ENCODE measurements at places on chromosomes 7 and 10.

- DNase-seq, result no peak
Measured at GRCh38 chr7:143256325-143256724, 6.9 kb upstream of the GSTK1 start.

- DNase-seq, result no peak
Measured at GRCh38 chr10:75662715-75663114, 231.3 kb downstream of the LRMDA start.

DNA sequence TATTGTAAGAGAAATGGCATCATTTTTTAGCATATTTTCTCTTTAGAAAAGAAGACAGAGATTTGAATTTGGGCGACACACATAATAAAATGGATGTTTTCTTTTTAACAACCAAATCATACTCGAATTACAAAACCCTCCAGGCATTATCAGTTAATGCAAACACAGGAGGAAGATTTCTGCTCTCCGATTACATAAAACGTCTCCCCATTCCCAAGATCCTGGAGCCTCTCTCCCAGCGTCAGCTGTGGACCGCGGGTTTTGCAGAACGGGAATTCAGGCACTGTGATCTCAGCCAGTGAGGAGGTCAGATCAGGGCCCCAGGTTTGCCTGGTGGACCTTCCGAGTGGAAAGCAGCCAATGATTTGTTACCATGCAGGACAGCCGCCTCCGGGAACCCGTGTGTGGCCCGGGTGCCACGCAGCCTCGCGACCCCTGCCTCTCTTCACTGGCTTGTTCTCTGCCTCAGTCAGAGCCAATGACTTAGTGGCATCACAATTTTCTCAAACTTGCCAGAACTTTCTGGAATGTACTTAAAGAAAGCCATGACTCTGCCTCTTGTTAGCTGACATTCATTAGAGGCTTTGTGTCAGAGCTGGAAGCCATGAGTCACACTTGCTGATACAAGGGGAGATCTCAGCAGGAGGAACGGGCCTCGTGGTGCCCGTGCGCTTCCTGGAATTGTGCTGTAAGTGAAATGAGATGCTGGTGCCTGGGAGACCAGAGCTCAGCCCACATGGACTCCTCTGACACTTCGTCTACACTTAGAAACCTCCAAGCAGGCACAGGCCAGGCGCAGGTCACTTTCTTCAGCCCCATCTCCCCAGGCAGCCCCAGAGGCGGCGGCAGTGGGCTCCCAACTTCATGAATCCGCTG lies 246.1 kb downstream of the KLF6 start:
- no peak for DNase-seq

- DNase-seq, result no peak
Measured at GRCh38 chr10:128380946-128381345, 254.7 kb upstream of the MKI67 start.

- no peak for DNase-seq
Measured at GRCh38 chr7:85664341-85664740, 477.5 kb upstream of the SEMA3D start.

DNA sequence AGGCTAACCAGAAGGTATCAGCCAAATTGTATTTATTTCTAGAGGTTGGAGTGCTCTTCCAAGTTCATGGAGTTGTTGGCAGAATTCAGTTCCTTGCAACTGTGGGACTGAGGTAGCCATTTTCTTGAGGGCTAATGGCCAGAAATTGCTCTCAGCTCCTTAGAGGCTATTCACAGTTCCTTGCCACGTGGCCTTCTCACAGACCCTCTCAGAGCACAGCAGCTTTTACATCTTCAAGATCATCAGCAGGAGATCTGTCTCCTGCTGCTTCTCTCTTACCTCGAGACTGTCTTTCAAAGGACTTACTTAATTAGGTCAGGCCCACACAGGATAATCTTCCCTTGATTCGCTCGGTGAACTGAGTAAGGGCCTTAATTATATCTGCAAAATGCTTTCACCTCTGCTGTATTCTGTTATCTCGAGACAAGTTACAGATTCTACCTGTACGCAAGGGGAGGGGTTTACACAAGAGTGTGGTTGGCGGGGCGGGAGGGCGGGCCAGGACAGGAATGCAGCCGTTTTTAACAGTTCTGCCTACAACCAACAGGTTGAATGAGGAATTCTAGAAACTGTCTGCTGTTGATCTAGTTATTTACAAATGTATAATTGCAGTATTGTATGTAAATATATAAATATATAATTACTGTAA lies 15.0 kb downstream of the MIOS start:
- DNase-seq, result no peak

DNA sequence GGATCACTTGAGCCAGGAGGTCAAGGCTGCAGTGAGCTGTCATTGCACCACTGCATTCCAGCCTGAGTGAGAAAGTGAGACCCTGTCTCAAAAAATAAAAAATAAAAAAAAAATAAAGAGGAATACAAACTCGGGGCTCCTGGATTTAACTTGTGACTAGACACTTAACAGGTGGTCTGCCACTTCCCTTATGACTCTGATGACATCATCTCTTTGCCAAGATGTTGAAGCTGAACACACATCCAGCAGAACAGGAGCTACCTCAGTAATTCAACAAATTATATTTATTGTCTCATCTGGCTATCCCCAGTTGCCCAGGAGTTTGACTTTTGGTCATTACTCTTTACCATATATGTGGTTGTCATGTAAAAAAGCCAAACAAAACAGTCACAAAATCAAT lies 35.3 kb downstream of the NEUROD6 start:
- no peak for DNase-seq

GRCh38 chr10:97539523-97540200 lies 32.9 kb upstream of the ANKRD2 start:
- peak; percentile 45 for DNase-seq

GRCh38 chr7:108263425-108263824 lies 133.3 kb upstream of the LAMB4 start:
- DNase-seq, result no peak

DNA sequence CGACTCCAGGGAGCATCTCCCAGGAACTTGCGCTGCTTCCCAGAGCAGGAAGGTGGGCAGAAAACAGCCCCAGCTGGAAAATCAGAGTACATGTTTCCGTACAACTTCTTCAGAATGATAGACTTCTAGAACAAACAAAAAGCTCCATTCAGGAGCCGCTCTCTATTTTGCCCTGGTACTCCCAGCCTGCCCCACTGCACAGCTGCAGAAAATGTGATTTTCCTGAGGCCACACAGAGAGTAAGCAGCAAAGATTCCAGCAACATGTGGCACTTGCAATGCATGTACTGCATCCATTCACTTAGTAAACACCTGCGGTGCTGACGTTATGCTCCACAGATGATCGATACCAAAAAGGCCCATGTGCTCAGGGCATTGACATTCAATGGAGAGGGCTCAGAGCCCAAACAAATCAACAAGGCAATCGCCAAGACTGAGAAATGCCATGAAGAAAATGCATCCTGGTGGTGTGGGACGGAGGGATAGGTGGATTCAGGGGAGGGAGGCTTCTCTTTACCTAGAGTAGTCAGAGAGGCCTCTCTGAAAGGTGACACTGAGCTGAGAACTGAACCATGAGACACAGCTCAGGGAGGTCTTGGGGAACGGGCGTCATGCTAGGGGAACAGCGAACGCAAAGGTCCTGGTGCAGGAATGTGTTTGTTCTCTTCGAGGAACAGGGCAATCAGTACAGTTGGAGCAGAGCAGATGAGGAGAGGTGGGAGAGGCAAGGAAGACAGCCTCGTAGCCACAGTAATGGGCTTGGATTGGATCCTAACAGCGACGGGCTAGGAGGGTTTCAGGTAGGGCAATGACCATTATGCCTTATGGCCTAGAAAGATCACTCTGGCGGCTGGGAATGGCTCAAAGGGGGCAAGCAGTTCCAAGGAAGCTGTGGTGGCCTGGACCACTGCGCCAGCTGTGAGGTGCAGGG lies 35.3 kb upstream of the DUSP5 start:
- no peak for DNase-seq

- no peak for DNase-seq
Measured at GRCh38 chr10:366186-366585, 230.9 kb downstream of the ZMYND11 start.

DNA sequence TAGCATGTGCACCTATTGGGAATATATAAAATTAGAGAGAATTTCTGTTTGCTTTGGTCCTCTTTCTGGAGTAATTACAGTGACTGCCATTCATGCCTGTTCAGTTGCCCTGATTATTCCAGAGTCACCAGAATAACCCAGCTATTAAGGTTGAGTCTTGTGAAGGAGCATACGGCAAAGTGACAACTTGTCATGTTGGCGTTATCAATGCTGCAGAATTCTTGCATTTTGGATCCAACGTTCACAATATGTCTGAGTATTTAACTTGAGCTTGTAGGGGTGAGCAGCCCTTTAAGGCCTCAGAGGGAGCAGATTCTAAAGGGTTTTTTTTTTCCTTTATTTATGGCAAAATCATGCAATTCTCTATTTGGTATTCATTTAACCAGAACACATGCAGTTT lies 419.4 kb upstream of the MGMT start:
- no peak for DNase-seq

GRCh38 chr10:28467615-28468014 lies 65.3 kb upstream of the WAC start:
- DNase-seq, result no peak

- DNase-seq, result no peak
Measured at GRCh38 chr10:48416584-48417232, 110.2 kb downstream of the MAPK8 start.

DNA sequence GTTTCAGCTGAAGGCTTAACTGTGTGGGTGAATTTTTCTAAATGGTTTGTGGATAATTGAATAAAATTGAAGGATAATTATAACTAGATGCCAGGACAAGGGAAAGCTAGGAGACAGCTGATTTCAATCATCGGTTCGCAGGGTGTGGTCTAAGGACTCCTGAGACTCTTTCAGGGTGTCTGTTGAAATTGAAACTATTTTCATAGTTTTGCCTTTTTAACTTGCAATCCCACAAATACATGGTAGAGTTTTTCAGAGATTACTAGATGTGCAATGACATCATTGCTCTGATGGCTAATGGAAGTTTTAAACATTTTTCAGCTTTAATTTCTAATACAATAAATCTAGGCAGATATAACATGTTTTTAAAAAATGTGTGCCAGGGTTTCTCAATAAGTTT lies 18.5 kb downstream of the TRUB1 start:
- DNase-seq, result no peak

DNA sequence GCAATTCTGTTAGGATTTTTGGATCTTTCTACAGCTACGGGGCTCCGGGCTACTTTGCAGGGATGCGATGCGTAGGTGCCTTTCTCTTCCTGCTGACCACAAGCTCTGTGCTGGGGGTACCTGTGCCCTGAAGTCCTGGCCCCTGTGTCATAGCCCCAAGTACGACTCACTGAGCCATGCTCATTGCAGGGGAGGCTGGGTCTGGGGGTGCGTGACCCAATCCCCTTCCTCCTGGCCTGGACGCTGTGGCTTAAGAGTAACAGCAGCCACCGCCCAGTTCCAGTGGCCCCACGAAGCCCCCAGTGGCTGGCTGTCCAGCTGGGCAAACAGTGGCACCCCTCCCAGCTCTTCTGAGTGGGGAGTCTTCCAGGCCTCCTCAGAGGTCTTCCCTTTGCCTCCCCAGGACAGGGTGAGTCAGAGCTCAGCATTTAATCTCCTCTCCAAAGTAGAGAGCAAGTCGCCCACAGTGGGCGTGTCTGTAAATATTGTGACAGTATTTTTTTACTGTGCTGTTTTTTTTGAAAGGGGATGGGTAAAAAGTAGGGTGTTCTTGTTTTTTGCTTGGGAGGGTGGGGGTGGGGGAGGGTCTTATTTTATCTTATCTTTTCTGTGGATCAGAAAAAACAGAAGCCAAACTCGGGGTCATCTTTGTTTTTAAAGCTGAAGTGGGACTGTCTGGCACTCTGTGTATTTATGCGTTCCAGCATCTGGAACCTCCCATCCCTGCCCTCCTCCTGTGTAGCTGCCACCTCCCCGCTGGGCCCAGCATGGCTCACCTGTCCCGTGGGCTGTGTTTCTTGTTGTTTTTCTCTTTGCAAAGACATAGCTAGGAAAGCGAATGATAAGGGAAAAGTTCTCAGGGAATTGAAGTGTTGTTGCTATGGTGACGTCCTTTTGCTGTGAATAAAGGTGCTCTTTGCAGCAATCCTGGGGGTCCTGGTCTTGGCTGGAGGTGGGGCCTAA lies 8.2 kb downstream of the LFNG start:
- no peak for DNase-seq

DNA sequence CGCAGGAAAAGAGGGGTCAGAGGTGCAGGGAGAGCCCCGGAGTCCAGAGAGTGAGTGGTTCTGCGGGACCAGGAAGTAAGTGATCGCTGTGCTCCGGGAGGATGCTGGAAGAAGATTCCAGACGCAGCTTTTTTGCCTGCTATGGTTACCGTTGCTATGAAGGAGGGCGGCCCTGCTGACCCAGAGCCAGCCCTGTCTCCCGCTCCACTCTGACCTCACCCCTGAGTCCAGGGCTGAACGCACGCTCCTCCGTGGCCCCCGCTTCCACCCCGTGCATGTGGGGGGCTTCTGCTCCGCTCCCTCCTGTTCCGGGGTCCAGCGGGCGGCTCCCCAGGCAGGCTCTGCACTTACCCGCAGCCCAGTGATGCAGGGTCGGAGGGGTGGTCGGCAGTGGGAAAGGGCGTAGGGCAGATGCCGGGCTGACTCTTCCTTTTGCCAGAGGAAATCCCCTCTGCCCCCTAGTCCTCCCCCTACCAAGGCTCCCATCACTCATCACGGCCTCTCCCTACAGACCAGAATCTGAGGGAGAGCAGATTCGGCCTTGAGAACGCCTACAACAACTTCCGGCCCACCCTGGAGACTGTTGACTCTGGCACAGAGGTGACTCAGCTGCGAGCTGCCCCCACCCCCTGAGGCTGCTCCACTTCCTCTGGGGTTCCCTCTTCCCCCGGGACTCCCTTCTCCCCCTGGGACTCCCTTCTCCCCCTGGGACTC lies 2.7 kb upstream of the MUC17 start:
- DNase-seq, result peak; percentile 82

DNA sequence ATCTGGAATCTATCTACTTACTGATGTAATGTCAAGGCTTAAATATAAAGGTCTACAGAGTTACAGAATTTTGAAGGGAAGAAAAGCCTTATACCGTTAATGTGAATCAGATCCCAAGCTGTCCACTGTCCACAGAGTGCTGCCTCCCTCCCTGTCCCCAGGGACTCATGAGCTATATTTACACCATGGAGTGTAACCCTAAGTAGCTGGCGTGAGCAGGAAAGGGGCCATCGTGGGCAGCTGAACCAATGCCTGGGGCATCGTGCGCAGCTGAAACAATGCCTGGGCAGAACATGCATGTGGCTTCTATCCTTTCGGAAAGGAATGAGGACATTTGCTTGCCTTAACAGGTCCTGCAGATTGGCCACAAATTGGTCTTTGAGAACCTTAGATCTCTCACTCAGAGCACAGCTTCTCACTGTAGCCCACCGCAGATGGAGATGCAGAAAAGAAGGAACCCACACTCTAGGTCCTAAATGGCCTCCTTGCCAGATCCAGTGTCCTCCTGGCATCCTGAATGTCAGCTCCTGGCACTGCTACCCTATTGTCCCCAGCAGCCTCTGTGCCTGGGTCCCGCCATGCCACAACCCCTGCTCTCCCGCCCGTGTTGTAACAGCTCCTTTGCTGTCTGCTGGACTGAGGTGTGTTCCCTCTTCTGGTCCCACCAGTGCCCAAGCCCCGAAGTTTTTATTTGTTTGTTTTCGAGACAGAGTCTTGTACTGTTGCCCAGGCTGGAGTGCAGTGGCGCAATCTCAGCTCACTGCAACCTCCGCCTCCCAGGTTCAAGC lies 30.3 kb downstream of the CCDC3 start:
- no peak for DNase-seq

All from spinal cord (tissue), 10 donors.